ENCODE measurements at places on chromosomes 13 and 19. TPM values are rescaled to one million over a fixed set of nuclear protein-coding genes. Genes with fewer than 3 reads are reported as not detected.

PIH1D1 gene
- 96.1 TPM for polyA plus RNA-seq

IL4I1 gene
- 3.0 TPM for polyA plus RNA-seq

PLK5 gene
- 0.36 TPM for polyA plus RNA-seq

HCN2 gene
- 0.44 TPM for polyA plus RNA-seq

CD79A gene
- 1.2 TPM for polyA plus RNA-seq

KIR2DL3 gene
- not detected for polyA plus RNA-seq

All from right renal pelvis (tissue), 4 donors.